ENCODE measurements at places on chromosomes 1 and 21.

DNA sequence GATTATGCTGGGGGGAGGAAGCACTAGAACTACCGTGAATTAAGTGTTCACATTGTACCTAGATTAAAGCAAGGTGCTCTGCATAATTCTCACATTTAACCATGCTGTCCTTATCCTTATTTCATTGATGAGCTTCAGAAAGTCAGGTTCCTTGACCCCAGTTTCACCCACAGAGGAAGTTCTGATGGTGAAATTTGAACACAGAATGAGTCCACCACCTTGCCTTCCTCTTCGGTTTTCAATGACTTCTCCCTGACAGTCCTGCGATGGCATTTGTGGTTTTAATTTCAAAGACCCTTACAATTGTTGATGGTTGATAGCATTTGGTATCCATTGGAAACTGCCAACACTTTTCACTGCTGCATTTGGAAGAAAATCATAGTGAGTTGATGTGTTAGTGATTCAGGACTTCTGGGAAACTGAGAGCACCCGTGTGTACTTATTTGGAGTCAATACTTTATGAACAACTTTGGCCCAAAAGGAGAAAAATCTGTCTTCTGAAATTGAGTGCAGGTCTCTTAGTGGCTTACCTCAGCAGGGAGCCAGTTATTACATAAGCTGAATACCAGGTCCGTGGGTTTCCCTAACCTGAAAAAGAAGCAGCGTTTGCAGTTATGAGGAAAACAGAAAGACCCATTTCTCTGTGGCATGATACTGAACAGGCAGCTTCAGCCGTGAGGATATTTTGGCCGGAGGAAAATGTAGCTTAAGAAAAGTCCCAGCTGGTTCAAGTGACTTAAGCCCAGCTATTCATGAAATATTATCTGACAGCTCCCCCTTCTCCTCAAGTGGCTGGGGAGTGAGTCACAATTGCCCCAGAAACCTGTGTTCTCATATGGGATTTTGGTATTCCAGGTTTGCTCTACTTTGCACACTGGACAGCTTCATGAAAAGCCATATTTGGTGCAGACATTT, 47.5 kb downstream of the ROR1 start:
- peak; percentile 33 for DNase-seq

- no peak for DNase-seq
These were observed 3.5 kb upstream of the RAP1GAP start for GRCh38 chr1:21672478-21673276.

DNA sequence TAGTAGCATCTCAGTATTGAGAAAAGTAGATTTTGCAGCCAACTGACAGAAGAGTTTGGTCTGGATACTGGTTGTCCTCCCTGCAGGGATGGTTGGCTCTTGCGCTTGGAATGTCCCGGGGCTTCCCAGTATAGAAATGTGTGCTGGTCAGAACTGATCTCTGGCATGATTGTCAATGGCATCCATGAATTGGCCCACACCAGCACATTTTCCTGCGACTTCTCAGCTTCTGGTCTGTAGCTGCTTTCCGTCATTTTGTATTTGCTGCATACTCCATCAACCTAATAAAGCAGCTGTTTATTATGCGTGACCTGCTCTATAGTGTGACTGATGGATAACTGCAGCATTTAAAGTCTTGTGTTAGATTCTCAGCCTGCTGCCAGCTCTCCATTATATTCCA, 203.7 kb downstream of the S1PR1 start:
- DNase-seq, result no peak

DNA sequence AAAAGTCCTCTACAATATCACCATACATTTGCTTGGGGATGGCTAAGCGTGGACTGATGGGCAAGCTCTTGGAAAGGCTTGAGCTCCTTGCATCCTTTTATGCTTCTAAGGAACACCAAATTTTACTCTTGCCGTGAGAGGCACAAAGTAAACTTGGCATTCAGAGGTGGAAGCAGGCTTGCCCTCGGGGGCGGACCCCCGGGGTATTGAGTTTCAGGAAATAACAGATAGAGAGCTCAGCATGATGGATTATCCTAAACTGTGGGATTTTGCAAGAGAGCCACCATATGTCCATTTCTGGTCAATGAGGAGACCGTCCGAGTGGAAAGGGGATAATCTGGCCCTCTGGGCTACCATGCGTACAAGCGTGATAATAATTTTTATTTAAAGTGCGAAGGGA, 14.0 kb downstream of the IFI16 start:
- DNase-seq, result no peak

- DNase-seq, result no peak
These were observed 86.7 kb upstream of the PRMT6 start for GRCh38 chr1:106969731-106970130.

DNA sequence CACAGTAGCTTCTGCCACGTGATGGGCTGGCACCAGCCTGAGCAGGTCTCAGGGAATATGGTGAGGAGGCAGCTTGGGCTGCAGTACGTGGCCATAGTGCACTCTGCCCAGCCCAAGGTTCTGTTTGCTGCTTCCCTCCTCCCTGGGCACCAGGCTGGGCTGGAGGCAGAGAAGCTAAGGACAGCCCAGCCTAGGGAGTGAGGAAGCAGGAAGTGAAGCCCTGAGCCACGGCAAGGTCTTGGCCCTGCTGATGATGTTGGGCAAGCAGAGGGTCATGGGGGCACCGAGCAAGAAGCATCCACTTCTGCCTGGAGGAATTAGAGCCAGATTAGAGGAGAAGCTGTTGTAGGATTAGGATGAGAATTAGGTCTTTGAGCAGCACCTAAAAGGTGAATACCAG, 326.7 kb upstream of the VAMP3 start:
- no peak for DNase-seq

DNA sequence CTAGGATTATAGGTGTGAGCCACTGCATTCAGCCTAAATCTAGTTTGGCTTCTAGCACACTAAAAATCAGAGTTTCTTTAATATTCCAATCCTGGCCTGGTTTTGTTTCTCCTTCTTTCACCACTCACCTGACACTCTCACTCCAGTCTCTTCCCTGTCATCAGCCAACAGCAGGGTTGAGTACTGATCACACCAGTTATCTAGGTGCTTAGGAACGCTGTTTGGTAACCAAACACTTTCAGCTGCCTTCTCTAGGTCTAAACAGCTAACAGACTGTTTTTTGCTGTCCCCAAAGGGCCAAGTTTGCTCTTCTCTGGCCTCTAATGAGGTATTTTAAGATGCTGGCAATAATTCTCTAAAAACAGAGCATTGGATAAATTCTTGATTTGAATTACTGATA, 17.7 kb upstream of the FRRS1 start:
- no peak for DNase-seq

- no peak for DNase-seq
These were observed 10.2 kb downstream of the BMP8A start for GRCh38 chr1:39501666-39502065.

DNA sequence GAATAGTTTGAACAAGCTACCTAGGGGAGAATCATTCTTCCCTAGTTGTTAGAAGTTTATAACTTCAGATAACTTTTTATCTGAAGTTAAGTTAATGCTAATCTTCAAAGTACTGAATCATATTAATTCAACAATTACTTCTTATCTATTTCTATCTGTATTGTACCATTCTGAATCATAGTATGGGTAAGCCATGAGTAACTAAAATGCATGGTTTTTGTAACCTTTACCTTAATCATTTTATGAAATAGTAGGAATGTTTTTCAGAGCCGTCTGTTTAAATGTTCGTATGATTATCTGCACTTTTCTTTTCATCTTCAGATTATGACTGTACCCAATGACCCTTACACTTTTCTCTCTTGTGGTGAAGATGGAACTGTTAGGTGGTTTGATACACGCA, 50.3 kb upstream of the MPC2 start:
- DNase-seq, result no peak

GRCh38 chr1:93034397-93034796, 44.7 kb upstream of the MTF2 start:
- no peak for DNase-seq

DNA sequence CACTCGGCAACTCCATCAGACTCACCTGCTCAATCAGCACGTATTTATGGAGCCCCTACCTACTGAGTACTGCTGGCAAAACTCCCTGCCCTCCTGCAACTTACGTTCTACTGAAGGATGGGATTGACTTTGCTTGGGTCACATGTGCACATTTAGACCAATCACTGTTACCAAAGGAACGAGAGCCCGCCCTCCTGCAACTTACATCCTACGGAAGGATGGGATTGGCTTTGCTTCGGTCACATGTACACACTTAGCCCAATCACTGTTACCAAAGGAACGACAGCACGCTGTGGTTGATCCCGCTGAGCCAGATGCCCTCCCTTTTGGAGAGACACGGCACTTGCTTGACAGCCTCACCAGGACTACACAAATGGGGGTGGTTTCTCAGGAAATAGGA, 46.0 kb downstream of the UBIAD1 start:
- no peak for DNase-seq

- DNase-seq, result no peak
These were observed 93.9 kb upstream of the DAB1 start for GRCh38 chr1:57517587-57518374.

DNA sequence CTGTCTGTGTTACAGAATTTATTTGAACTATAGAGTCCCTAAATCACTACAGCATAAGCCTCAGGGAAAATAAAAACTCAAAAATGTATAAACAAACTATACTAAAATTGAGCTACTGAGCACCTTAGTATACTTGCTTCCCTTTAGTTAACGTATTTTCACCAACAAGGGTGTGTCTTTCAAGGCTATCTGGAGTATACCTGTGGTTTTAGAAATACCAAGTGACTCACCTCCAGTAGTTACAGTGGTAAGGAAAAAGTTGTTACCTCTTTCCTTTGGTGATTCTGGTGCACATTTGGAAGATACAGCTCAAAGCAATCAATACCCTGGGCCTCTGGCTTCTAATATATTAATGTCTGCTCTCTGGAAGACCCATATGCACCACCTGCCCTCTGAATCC, 68.0 kb upstream of the C1orf105 start:
- no peak for DNase-seq

DNA sequence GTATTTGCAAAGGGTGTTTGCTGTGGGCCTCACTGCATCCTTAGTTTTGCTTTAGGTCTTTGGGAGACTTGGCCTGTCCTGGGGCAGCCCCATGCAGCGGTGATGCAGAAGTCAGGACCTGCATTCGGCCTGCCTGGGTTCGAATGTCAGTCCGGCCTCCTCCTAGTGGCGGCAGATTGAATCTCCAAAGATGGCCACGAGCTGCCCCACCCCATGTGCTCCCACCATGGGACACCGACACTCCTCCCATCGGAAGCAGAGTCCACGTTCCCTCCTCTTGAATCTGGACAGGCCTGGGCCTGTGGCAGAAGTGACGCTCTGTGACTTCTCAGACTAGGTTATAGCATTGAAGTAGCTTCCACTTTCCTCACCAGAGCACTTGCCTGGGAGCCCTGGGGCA, 16.3 kb upstream of the NPPB start:
- DNase-seq, result no peak

DNA sequence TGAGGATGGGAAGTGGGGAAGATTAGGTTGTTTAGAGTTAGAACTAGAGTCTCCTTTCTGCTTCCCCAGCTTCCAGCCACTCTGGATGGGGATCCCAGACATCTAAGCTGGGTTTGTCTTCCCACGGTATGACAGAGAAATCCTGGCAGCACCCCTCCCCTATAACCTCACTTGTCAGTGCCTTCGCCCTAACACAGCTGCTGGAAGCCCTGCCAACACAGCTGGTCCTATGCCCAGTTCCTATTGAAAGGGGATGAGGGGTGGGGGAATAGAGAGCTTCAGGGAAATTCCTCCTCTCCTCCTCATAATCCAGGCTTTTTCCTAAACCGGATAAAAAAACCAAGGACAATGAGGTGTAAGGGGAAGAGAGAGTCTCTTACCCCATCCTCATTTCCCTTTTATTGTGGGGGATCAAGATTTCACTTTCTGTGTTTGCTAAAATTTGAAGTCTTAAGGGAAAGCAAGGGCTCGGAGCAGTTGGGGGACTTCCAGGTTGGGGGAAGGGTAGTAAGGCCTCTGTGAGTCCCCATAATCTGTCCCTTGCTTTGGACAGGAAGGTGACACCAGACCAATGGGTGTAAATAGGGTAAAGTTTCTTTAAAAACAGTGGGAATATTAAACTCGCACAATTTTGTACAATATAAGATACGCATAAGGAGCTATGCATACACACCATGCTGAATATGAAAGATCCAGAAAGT, 590 bp downstream of the TMOD4 start:
- peak; percentile 10 for DNase-seq

DNA sequence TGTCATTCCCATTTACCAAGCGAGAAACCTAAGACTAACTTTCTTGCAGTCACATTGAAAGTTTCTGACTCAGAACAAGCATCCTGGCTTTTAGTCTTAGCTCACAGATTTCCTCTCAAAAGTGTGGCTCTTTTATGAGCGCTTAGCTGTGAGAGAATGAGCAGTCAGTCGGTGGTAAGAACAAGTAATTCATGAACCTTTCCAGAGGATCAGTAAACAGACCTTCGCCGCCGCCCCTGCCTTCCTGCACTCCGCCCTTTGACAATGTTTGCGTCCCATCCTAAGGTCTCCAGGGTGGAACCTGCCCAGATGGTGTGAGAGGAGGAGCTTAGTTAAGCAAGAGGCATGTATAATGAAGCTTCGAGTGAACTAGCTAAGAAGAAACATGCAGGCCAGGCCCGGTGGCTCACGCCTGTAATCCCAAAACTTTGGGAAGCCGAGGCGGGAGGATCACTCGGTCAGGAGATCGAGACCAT, 142.4 kb downstream of the GLUL start:
- no peak for DNase-seq

DNA sequence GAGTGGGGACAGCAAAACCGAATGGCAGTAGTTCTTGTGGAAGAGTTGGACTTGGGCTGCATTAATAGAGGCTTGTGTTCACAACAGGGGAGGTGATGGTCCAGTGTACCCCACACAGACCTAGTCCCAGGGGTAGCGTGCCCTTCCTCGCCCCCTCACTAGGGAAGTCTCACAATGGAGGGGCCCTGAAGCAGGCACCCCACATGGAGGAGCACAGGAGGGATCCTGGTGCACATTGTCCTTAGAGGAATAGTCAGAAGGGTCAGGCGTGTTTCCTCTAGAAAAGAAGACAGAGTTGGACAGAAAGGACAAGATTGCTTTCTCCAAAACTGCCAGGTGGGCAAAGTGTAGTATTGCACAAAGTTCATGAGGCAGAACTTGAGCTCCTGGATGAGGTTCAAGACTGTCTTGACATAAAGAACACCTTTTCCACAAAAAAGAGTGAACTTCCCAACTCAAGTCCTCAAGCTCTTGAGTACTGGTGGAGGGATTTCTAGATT, 23.3 kb downstream of the ETNK2 start:
- DNase-seq, result no peak

DNA sequence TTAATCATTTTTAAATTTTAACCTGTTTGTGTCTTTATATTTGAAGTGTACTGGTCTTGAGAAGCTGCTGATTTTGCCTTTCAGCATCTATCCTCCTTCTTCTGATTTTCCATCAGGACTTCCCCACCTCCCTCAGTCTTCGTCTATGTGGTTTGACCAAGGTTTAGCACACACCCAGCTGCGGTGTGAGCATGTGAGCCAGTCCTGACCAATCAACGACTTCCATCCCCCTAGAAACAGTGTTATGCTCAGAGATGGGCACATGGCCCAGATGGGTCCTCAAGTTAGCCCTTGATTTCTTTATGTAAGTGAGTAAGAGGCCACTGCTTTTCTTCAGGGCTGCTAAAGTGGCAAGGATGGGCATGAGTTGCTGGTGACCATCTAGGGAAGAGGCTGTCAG, 190.8 kb downstream of the MATN1 start:
- DNase-seq, result no peak
